T-cell (primary cell): ENCODE measurements at places on chromosomes 1 and 21. TPM values are rescaled to one million over a fixed set of nuclear protein-coding genes. Genes with fewer than 3 reads are reported as not detected.

CYP4A22 gene
- not detected for total RNA-seq

LENEP gene
- total RNA-seq = 1.3 TPM

DNA sequence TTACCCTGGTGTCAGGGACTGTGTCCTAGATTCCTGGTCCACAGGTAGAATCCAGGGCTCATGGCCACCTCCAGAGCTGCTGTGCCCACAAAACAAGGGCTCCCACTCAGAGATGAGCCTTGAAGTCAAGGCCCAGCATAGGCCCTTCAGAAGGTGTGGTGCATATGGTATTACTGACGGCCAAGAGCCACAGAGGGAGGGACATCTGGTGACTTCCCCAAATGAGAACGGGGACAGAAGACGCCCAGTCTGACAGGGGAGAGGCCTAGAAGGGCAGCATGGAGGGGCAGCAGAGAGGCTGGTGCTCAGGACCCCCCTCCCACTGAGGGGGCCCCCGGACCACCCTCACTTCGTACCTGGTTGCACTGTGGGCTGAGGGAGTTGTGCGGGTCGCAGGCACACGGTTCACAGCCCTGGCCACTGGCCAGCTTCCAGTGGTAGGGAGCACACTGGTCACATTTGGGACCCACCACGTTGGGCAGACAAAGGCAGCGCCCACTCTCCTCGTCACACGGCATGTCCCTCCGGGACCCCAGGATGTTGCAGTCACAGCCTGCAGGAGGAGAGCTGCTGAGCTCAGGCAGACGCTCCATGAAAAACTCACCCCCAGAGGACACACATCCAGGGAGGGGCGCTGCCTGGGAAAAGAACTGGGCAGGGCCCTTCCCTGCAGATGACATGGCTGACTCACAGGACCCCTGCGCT lies 25.0 kb downstream of the LAMB3 start:
- H3K27me3 ChIP-seq = no peaks in the 10 kb centered on the region
- no peak overlapping the region for H3K4me3 ChIP-seq
- no peaks in the 10 kb centered on the region for H3K36me3 ChIP-seq
- H3K27ac ChIP-seq = no peak overlapping the region

DNA sequence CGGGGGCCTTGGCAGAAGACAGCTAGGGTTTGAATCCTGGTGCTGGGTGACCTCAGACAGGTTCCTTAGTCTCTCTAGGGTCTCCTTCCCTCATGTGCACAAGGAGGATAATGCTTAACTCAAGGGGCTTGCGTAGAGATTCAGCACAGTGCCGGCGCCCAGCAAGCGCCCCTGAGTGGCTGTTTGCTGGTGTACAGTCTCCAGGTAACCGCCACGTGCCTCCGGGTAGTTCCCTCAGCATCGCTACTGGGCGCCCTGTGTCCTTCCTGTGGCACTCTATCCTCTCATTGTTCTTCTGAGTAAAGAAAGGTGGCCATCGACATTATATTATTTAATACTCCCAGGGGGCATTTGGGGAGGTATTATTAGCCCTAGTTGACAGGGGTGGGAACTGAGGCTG lies 80.9 kb downstream of the NENF start:
- peaks cover 11% of the 10 kb centered on the region for H3K27me3 ChIP-seq
- no peak overlapping the region for H3K27ac ChIP-seq
- peaks cover 3% of the 10 kb centered on the region for H3K4me1 ChIP-seq
- H3K4me3 ChIP-seq = no peak overlapping the region
- H3K36me3 ChIP-seq = no peaks in the 10 kb centered on the region
- no peak for DNase-seq

- H3K36me3 ChIP-seq = peaks cover 52% of the 10 kb centered on the region
- no peak overlapping the region for H3K4me3 ChIP-seq
- peaks cover 8% of the 10 kb centered on the region for H3K4me1 ChIP-seq
- no peaks in the 10 kb centered on the region for H3K27me3 ChIP-seq
- no peak for DNase-seq
Observed at GRCh38 chr1:36093929-36094328, 5.2 kb downstream of the ADPRS start.

- H3K36me3 ChIP-seq = no peaks in the 10 kb centered on the region
- no peak overlapping the region for H3K27ac ChIP-seq
- H3K4me1 ChIP-seq = no peaks in the 10 kb centered on the region
- H3K27me3 ChIP-seq = peaks cover 2% of the 10 kb centered on the region
- DNase-seq = no peak
Observed at GRCh38 chr1:64001038-64001437, 202.4 kb upstream of the UBE2U start.

SMPDL3B gene
- 0.22 TPM for total RNA-seq

- H3K27me3 ChIP-seq = no peaks in the 10 kb centered on the region
- DNase-seq = no peak
- no peaks in the 10 kb centered on the region for H3K36me3 ChIP-seq
- H3K4me3 ChIP-seq = no peak overlapping the region
- H3K4me1 ChIP-seq = peaks cover 9% of the 10 kb centered on the region
Observed at GRCh38 chr1:51270751-51271150, 34.7 kb downstream of the RNF11 start.

- H3K27me3 ChIP-seq = no peaks in the 10 kb centered on the region
- peak; percentile 37 for DNase-seq
- peaks cover 33% of the 10 kb centered on the region for H3K4me1 ChIP-seq
Observed at GRCh38 chr1:224387302-224387912, 30.7 kb downstream of the CNIH4 start.

ABCD3 gene
- 18.6 TPM for total RNA-seq

FLG2 gene
- not detected for total RNA-seq

DNA sequence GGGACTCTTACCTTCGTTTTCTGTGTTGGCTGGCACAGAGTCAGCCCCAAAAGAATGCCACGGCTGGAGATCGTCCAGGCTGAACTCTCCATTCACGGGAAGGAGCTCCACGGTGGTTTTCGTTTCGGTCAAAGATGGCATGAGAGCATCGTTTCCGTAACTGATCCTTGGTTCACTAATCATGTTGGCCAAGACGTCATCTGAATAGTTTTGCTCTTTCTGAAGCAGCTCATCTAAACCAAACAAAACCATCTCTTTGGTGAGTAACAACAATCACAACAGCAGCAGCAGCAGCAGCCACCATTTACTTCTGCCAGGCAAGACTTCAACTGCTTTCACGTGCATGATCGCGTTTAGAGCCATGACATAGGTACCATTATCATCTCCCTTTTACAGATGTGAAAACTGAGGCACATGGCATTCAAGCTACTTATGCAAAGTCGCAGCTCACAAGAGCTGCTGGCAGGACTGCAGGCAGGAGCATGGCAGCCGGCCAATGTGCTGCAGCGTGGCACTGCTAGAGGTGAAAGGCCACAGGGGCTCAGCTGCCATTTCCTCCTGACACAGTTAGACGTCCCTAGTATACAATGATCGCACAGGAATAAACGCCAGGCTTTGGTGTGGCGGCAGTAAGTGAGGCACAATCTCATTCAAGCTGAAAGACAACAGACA lies 177.1 kb downstream of the GABPA start:
- no peak for DNase-seq
- H3K4me1 ChIP-seq = no peaks in the 10 kb centered on the region
- H3K27ac ChIP-seq = no peak overlapping the region
- H3K4me3 ChIP-seq = no peak overlapping the region
- no peaks in the 10 kb centered on the region for H3K27me3 ChIP-seq
- no peaks in the 10 kb centered on the region for H3K36me3 ChIP-seq

GRCh38 chr1:99751877-99752504 lies 14.4 kb downstream of the FRRS1 start:
- H3K27ac ChIP-seq = no peak overlapping the region
- no peak overlapping the region for H3K4me3 ChIP-seq
- no peaks in the 10 kb centered on the region for H3K4me1 ChIP-seq
- no peak for DNase-seq

GRCh38 chr1:209319057-209319432 lies 264.5 kb upstream of the CAMK1G start:
- H3K4me1 ChIP-seq = no peaks in the 10 kb centered on the region
- DNase-seq = no peak

FCGR3B gene
- total RNA-seq = not detected

GRCh38 chr1:98049370-98050135 lies 128.7 kb upstream of the DPYD start:
- no peaks in the 10 kb centered on the region for H3K36me3 ChIP-seq
- no peak overlapping the region for H3K4me3 ChIP-seq
- DNase-seq = no peak
- H3K4me1 ChIP-seq = peaks cover 11% of the 10 kb centered on the region

CD5L gene
- total RNA-seq = not detected

TEX35 gene
- total RNA-seq = not detected

SPATA6 gene
- total RNA-seq = 4.4 TPM

C21orf58 gene
- 9.2 TPM for total RNA-seq

NEK2 gene
- 0.37 TPM for total RNA-seq

OLFM3 gene
- total RNA-seq = not detected

DNA sequence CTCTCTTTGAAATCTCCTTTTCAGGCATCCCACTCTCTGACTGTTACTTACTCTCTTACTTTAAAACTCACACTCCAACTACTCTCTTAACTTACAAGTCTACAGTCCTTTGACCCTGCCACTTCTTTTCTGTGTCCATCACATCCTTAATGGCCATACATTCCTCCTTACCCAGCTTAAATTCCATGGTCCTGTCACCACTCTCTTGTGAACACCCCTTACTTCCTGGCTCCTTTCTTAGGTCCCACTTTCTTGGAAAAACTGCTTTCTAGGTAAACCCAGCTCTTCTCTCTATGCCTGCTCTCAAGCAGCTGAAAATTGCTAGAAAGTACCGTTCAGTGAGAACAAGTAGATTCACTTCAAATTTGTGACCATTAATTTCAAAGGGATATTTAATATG lies 109.1 kb downstream of the OLFML2B start:
- H3K4me1 ChIP-seq = no peaks in the 10 kb centered on the region
- H3K36me3 ChIP-seq = no peaks in the 10 kb centered on the region
- no peaks in the 10 kb centered on the region for H3K27me3 ChIP-seq
- H3K4me3 ChIP-seq = no peak overlapping the region
- no peak overlapping the region for H3K27ac ChIP-seq

GRCh38 chr1:107081102-107081501 lies 24.6 kb downstream of the PRMT6 start:
- H3K27me3 ChIP-seq = no peaks in the 10 kb centered on the region
- no peak overlapping the region for H3K27ac ChIP-seq
- no peaks in the 10 kb centered on the region for H3K4me1 ChIP-seq

- peaks cover 32% of the 10 kb centered on the region for H3K27me3 ChIP-seq
- no peaks in the 10 kb centered on the region for H3K4me1 ChIP-seq
- no peak overlapping the region for H3K27ac ChIP-seq
Observed at GRCh38 chr1:4494558-4494957, 159.9 kb upstream of the AJAP1 start.

DNA sequence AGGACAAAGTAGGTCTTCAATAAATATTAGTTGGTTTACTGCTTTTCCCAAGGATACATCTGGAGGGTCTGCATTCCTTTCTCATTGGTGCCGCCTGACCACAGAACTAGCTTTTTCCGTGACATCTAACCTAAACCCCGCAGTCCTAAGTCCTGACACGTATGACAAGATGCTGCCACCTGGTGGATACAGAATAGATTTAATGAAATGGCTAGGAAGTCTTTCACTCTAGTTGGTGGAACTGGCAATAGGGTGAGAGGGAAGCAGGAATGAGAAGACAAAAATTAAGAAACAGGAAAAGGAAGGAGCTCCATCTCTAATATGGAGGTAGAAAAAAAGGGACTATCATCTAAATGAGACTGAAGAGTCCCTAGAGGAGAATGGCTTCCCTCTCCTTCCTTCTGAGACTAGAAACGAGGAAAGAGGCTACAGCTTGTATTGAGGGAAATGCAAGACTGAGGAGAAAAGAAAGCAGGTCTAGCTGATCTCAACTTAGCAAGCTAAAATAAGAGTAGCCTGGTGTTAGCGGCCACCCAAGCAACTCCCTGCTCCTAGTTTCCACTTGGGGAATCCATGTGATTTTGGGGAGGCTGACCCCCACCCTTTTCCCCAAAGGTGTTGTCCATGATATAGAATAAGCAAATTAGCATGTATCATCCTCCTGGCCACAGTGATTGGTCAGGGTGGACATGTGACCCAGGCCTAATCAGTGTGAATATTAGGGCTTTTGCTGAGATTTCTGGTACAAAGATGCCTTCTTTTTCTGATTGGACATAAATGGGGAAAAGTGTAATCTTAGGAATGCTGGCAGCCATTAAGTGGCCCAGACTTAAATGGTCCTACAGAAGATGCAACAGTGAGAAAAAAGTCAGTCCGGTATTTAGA lies 5.9 kb downstream of the RFX5 start:
- H3K4me3 ChIP-seq = no peak overlapping the region
- H3K27me3 ChIP-seq = no peaks in the 10 kb centered on the region
- H3K27ac ChIP-seq = peak overlapping the region; percentile 35
- peaks cover 14% of the 10 kb centered on the region for H3K36me3 ChIP-seq

GRCh38 chr1:234495231-234495990 lies 16.4 kb upstream of the TARBP1 start:
- H3K4me1 ChIP-seq = peaks cover 5% of the 10 kb centered on the region
- H3K36me3 ChIP-seq = no peaks in the 10 kb centered on the region
- no peak for DNase-seq
- peaks cover 7% of the 10 kb centered on the region for H3K27me3 ChIP-seq

- no peak for DNase-seq
- H3K36me3 ChIP-seq = peaks cover 6% of the 10 kb centered on the region
- peak overlapping the region; percentile 97 for H3K4me3 ChIP-seq
- H3K27me3 ChIP-seq = no peaks in the 10 kb centered on the region
- peaks cover 21% of the 10 kb centered on the region for H3K4me1 ChIP-seq
- H3K27ac ChIP-seq = peak overlapping the region; percentile 85
Observed at GRCh38 chr21:25733859-25734653, 648 bp downstream of the ATP5PF start.

GRCh38 chr1:234554218-234554697 lies 55.7 kb downstream of the IRF2BP2 start:
- no peak for DNase-seq
- H3K27ac ChIP-seq = no peak overlapping the region
- peaks cover 7% of the 10 kb centered on the region for H3K27me3 ChIP-seq
- no peaks in the 10 kb centered on the region for H3K36me3 ChIP-seq

DNA sequence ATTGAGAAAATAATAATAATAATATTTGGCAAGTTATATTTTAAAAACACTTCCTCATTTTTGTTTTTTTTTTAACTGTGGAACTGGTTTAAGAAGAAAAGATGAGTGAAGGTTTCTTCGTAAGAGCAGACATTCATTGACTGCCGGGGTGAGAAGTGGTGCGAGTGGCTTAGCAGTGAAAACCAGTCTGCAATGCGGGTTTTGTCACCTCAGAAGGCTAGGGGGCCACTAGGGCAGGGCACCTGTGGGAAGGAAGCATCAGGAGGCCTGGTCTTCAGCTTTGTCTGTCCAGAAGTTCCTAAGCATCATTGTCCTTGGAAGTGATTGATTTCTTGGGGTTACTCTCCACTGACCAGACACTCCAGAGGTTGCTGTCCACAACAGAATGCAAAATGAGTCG lies 339.2 kb downstream of the ZNF326 start:
- H3K36me3 ChIP-seq = no peaks in the 10 kb centered on the region
- H3K4me3 ChIP-seq = no peak overlapping the region
- no peaks in the 10 kb centered on the region for H3K4me1 ChIP-seq
- no peaks in the 10 kb centered on the region for H3K27me3 ChIP-seq
- no peak for DNase-seq
- no peak overlapping the region for H3K27ac ChIP-seq

- H3K27ac ChIP-seq = no peak overlapping the region
- H3K4me1 ChIP-seq = no peaks in the 10 kb centered on the region
- H3K4me3 ChIP-seq = no peak overlapping the region
Observed at GRCh38 chr21:21034036-21034435, 35.8 kb downstream of the NCAM2 start.

- no peaks in the 10 kb centered on the region for H3K36me3 ChIP-seq
- no peak overlapping the region for H3K4me3 ChIP-seq
- peaks cover 5% of the 10 kb centered on the region for H3K27me3 ChIP-seq
- H3K4me1 ChIP-seq = peaks cover 22% of the 10 kb centered on the region
- no peak for DNase-seq
- no peak overlapping the region for H3K27ac ChIP-seq
Observed at GRCh38 chr1:41382480-41383090, 21.4 kb downstream of the FOXO6 start.

LCE6A gene
- total RNA-seq = not detected
